Endothelial cell of umbilical vein (primary cell): ENCODE measurements at places on chromosomes 5 and 9.

DNA sequence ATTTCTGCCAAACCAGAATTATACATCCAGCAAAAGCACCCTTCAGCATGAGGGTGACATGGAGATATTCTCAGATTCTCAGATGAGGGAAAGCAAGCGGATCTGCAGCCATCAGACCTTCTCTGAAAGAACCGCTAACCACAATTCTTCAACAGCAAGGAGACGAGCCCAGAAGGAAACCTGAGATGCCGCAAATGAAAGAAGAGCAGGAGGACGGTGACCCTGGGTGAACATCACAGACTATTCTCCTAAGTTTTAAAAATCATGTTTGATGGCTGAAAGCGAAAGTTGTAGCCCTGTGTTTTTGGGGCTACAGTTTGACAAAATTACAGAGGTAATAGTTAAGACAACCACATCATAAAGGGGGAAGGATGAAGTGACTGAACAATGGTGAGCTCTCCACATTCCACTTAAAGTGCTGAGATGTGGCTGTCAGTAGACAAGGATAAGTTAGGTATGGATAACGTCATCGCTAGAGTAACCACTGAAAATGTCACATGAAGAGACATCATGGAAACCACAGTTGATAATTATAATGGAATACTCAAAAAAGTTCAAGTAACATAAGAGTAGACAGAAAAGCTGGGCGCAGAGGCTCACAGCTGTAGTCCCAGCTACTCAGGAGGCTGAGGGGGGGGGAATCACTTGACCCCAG lies 31.5 kb upstream of the NSMF start:
- no peak for DNase-seq

DNA sequence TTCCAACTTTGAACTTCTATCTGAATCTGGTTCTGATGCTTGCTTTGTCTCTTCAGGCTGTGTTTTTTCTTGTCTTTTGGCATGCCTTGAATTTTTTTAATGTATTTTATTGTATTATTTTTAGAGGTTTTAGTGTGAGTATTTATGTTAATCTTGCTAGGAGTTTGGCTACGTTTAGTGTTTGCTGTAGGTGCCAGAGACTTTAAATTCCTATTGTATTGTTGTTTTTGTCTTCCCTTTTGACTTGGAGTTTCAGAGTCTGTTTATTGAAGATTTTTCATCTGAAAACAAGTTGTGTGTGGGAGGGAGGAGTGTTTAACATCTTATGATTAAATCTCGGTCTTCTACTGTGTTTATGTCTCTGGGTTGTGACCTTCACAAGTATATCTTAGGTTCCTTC lies 956.8 kb downstream of the TLE1 start:
- no peak for DNase-seq

GRCh38 chr5:9483243-9483642 lies 62.6 kb downstream of the SEMA5A start:
- no peak for DNase-seq

GRCh38 chr9:108517651-108518365 lies 338.0 kb downstream of the ACTL7B start:
- DNase-seq: no peak

GRCh38 chr5:38714703-38715355 lies 131.0 kb upstream of the OSMR start:
- DNase-seq: no peak

- DNase-seq: no peak
Observed at GRCh38 chr9:95581900-95582299, 65.1 kb upstream of the PTCH1 start.

- no peak for DNase-seq
Observed at GRCh38 chr5:110386782-110387181, 339.7 kb downstream of the TMEM232 start.

DNA sequence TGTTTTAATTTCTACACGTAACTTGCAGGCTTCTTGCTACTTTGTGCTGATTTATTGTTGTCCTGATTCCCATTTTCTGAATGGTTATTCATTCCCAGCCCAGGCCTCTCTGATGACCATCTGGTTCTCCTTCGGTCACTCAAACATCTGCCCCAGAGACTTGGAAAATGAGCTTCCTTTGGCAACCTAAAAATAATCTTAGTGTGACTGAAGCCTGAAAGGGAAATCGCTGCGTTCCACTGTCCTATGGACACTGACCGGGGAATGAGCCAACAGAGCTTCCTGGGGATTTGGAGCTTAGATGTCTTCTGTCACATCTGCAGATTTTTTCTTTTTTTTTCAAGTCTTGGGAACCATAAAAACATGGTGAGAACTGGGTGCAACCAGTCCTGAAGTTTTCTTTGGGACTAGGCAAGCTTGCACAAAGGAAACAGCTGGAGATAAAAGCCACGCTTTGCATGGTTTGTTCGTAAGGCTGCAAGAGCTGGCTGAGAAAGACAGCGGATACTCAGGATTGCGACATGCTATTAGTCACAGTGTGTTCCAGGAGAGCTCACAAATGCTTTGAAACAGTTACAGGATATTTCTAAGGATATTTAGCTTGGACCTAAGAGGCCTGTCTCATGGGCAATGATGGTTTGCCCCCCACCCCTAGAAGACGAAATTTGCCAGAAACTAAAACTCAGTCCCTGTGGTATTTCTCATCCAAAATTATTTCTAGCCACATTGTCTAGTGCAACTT lies 146.2 kb downstream of the GOLPH3 start:
- DNase-seq: peak; percentile 35

GRCh38 chr5:135458921-135459331 lies 6.8 kb upstream of the TIFAB start:
- DNase-seq: no peak

- DNase-seq: no peak
Observed at GRCh38 chr5:105350486-105351140, 1788.0 kb upstream of the NUDT12 start.
